ENCODE measurements at places on chromosomes 5 and 9. TPM values are rescaled to one million over a fixed set of nuclear protein-coding genes. Genes with fewer than 3 reads are reported as not detected.

DNA sequence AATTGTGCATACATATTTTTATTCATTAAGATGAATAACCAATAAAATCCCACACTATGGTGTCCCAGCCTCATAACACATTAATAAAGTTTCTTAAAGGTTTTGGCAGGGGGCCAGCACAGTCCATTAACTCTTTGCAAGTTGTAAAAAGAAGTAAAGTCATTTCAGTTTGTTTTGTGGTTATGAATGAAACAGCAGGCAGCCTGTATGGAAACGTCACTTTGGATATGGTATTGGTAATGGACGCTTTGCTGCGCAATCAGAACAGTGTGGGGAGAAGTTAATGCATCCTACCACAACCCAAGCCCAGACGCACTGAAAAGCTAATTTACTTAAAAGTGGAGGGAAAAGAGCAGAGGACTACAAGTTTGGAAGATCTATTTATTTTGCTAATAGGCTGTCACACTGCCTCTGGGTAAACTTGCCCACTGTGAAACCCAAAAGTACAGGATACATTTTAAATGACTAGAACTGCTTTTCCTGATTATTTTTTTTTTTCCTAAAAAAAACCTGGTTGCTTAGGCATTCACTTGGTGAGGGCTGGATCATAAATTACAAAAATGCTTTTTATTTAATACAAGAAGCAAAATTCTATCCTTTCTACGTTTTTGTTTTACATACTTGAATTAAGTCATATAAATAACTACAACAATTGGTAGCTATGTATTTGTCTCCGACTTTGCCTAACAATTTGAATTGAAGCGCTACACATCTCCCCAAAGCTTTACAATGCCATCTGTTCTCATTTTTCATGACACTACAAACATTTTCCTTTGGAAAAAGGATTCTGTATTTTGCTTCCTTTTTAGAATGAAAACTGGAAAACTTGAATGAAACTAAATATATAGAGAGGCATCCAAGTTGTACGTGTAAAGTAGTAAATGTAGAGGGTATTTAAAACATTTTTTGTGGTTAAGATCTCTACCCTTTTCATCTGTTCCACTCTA, 104.3 kb downstream of the NFIB start:
- DNase-seq = no peak

DNA sequence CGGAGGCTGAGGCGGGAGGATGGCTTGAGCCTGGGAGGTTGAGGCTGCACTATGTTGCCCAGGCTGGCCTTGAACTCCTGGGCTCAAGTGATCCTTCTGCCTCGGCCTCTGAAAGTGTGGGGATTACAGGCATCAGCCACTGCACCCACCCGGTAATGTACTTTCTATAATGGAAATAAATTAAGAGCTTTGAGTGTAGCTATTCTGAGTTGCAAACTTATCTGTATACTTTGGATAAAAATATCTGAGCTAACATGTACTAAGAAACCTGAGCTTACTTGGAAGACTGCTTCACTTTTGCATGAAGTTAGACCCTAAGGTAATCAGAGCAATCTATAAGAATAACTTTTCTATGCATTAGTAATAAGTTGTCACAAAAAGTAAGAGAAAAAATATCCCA, 50.0 kb downstream of the UNC13B start:
- no peak for DNase-seq

- DNase-seq = no peak
Observed at GRCh38 chr9:98986866-98987651, 43.4 kb downstream of the COL15A1 start.

GRCh38 chr9:90508940-90509339, 133.7 kb downstream of the DIRAS2 start:
- DNase-seq = no peak

DNA sequence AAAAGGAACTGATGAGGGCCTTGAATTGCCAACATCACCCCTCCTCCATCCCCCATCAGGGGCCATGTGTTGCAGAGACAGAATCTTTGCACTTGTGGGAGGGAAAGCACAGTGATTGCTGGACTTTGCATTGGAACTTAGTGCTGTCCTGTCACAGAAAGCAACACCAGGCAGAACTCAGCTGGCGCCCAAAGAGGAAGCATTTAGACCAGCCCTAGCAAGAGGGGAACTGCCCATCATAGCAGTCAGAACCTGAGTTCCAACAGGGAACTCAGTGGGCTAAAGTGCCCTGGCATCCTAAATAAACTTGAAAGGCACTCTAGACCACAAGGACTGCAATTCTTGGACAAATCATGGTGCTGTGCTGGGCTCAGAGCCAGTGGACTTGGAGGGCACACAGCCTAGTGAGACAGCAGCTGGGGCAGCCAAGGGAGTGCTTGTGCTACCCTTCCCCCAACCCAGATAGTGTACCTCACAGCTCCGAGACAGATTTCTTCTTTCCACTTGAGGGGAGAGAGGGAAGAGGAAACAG, 128.1 kb downstream of the ACTL7B start:
- no peak for DNase-seq

DNA sequence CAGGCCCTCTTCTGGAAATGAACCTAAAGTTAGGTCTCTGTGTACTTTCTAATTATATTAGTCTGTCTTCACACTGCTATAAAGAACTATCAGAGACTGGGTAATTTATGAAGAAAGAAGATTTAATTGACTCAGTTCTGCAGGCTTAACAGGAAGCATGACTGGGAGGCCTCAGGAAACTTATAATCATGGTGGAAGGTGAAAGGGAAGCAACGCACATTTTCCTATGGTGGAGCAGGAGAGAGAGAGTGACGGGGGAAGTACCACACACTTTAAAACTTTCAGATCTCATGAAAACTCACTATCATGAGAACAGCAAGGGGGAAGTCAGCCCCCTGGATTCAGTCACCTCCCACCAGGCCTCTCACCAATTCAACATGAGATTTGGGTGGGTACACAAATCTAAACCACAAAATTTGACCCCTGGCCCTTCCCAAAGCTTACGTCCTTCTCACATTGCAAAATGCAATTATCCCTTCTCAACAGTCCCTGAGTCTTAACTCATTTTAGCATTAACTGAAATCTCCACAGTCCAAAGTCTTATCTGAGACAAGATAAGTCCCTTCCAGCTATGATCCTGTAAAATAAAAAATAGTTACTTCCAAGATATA, 40.7 kb downstream of the TRIP13 start:
- DNase-seq = no peak

GRCh38 chr9:93904649-93905472, 50.3 kb downstream of the BARX1 start:
- no peak for DNase-seq

- DNase-seq = no peak
Observed at GRCh38 chr9:93576258-93577077, at the start of gene PHF2. TSS of gene PHF2 (plus strand) at chr9:93576584. CDS start at chr9:93576774, 190 bp downstream.

DNA sequence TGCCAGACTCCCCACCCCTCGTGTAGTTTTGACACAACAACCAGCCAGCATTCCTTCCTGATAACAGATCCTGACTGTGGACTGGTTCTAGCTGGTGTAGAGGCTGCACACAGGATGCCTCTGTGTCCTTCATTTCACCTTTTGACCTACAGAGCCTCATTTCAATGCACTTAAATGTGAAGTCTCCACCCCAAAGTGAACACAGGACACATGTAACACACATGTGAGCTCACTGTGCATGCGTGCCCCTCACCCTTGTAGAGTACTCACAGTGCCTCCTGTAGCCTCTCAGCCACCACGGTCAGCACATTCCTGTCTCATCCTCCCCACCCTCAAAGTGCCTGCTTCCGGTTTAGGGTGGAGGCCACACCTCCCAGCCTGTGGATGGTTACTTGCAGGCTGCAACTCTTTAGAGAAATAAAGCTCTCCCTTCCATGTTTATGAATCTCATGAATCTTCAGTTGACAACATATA, 11.6 kb upstream of the NKD2 start:
- DNase-seq = no peak

DNA sequence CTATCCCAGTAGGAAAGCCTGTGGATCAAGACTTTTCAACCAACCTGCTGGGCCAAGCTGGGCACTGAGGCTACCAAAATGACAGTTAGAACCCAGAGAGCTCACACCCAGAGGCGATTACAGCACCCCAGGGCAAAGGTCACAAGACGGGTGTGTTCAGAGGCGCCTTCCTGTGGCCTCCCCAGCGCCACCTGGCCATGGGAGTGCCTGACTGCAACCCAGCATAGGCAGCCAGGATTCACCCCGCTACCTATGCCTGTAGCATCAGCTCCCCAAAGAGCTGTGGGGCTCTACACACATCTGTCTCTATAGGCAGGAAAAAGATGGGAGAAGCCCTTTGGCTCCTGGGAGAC, 33.5 kb downstream of the PDGFRB start:
- DNase-seq = no peak

GRCh38 chr9:125609744-125610143, 97.3 kb downstream of the MAPKAP1 start:
- DNase-seq = no peak

GRCh38 chr5:146111409-146111808, 6.0 kb upstream of the PLAC8L1 start:
- no peak for DNase-seq

- no peak for DNase-seq
Observed at GRCh38 chr9:123757547-123757946, 172.4 kb downstream of the DENND1A start.

DNA sequence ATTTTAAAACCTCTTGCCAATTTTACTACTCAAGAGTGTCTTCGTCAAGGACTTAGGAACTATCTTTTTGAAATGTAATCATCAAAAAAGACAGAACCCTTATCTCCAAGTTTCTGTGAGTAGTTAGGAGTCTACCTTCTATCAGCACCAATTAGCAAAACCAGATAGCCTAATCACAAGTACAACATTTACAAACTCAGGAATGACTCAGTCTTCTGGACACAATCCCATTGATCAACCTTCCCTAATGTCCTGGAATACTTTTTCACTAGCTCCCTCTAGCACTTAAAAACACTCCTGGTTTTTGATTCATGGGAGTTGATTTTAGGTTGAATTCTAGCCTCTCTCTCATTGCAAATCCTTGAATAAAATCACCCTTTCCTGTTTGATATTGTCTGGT, 680.7 kb downstream of the PRR16 start:
- no peak for DNase-seq

GRCh38 chr9:7375013-7375511, 424.5 kb downstream of the DMAC1 start:
- no peak for DNase-seq

- DNase-seq = no peak
Observed at GRCh38 chr5:180105827-180106312, 34.3 kb upstream of the RNF130 start.

DNA sequence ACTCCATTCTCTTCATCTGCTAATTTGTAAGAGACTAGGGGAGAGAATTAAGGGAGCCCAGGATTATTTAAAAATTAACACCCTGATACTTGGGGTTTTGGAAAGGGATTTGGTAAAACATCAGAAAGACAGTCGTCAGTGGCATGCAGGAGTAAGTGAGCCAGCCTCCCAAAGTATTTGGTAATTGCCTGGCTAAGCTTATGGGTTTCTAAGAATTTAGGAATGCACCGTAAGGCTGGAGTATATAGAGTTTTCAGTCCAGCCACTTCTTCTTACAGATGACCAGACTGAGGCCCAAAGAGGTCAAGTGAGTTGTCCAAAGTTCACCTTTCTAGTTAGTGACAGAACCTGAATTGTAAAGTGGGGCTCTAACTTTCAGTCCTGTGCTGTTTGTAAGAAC, 25.8 kb upstream of the NFIB start:
- DNase-seq = no peak

- no peak for DNase-seq
Observed at GRCh38 chr9:133590231-133590855, 18.8 kb downstream of the FAM163B start.

GRCh38 chr5:39132128-39132447, 57.9 kb upstream of the RICTOR start:
- no peak for DNase-seq

DNA sequence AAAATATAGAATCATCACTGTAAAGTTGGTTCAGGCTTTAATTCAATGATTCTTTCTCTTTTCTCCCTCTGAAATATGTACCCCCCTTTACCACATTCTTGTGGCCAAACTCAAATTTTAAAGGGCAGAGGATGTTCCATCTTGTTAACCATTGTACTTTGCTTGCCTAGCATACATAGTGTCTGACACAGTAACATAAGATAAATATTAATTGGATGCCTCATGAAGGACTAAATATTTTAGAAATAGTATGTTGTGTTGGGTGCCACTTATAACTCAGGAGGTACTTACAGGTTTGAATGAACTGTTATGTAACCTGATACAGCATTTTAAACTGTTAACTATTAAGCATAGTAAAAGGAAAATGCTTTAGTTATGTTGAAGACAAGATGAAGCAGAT, 71.5 kb downstream of the NIPBL start:
- DNase-seq = no peak

DNA sequence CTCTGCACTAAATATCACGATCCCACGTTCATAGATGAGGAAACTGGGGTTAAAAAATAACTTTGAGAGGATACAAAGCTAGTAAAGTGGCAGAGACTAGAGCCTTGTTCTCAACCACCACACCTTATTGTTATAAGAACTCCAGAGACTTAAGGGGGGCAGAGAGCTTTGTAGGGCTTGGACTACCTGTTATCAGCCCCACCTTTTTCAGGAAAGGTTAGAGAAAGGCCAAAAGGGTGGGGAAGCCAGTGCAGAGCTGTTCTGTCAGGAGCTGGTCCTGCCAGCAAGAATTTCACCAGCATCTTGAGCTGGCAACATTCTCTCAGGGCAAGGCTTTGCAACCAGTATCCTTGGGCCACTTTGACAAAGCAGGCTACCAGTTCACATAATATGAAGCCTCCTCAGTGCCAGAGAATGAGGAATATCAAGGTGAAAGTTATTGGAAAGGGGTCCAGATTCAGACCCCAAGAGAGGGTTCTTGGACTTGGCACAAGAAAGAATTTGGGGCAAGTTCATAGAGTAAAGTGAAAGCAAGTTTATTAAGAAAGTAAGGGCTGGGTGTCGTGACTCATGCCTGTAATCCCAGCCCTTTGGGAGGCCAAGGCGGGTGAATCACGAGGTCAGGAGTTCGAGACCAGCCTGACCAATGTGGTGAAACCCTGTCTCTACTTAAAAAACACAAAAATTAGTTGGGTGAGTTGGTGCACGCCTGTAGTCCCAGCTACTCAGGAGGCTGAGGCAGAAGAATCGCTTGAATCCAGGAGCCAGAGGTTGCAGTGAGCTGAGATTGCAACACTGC, 66.2 kb upstream of the CLINT1 start:
- no peak for DNase-seq

The ANKDD1B gene
- not detected for total RNA-seq

The ARRDC3 gene
- total RNA-seq = 26.3 TPM

The PTCH1 gene
- total RNA-seq = 14.2 TPM

The CYLC2 gene
- not detected for total RNA-seq

The PITX1 gene
- total RNA-seq = 141 TPM

The WDR70 gene
- 31.4 TPM for total RNA-seq

The ADRA1B gene
- total RNA-seq = 0.74 TPM

The PRR16 gene
- 19.6 TPM for total RNA-seq

The FAM120A gene
- 98.2 TPM for total RNA-seq

The KLF9 gene
- 98.5 TPM for total RNA-seq

The SRA1 gene
- 20.4 TPM for total RNA-seq

The PCDHB7 gene
- 0.98 TPM for total RNA-seq

The PCDHA1 gene
- total RNA-seq = not detected

The DMRTA1 gene
- 0.25 TPM for total RNA-seq

The TAS2R1 gene
- not detected for total RNA-seq

Measured in vagina (tissue), 2 donors.